NCI-H2171 (cell line): ENCODE measurements at places on chromosomes 7 and 10.

DNA sequence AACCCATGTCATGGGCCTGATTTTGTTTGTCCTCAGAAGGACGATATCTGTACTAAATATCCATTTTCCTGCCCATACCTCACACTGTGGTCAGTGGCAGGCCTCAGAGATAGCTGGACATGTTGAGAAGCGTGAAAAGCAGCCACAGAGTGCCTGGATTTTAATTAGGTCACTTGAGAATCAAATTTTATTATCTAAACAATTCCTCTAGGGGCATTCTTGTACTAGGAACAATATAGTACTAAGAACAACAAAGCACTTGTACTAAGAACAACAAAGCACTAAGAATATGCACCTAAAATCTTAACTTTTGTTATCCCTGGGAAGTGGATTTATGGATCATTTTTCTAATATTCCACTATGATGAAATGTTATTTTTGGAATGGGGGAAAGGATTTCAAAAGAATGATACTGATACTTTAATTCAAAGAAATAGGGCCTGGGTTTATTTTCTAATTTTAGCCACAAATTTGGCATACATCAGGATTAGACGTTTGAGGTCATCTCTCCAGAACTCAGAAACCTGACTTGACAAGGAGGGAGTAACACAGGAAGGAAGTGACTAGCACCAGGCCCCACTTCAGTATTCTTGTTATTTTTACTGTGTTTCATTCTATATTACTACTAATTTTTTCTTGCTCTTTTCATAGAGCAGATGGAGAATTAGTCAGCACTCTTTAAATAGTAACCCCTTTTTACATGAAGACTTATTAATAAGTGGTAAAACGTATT lies 112.2 kb downstream of the EXOC4 start:
- DNase-seq: no peak

DNA sequence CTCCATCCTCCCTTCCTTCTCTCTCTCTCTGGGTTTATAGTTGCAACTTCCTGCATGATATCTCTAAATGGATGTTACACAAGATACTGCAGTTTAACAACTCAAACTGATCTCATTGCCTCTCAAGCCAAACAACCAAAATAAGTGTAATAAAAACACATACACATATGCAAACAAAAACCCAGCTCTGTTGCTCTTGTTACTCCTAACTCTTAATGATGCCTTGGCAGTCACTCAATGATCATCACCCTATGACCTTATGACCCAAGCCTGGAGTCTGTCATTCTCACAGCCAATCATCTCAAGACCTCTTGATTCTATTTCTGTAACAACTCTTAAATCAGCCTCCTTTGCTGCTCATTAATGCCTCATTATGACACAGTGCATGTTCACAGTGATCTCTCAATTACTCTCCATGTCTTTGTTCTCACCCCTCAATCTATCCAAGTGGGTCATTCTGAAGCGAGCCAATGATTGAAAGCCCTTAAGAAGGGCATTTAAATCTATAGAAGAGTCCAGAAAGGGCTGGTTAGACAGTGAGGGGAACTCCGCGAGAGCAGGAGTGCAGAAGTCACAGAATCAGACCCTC lies 210.9 kb downstream of the INHBA start:
- DNase-seq: no peak

- no peak for DNase-seq
These were observed 138.4 kb downstream of the BICC1 start for GRCh38 chr10:58651040-58651439.

DNA sequence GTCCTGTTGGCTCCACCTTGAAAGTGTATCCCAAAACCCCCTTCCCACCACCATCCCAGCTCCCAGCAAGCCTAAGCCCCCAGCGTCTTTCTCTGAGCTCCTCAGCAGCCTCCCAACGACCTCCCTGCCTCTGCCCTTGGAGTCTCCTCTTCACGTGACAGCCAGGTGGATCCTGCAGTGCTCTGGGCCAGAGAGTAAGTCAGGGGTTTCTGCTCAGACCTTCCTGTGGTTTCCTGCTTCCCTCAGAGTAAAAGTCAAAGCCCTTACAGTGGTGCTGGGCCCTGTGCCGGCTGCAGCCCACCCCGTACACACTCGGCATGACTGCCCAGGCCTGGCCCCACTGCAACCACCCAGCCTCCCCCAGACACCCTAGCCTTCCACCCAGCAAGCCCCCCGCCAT lies 51.9 kb downstream of the OAT start:
- no peak for DNase-seq

DNA sequence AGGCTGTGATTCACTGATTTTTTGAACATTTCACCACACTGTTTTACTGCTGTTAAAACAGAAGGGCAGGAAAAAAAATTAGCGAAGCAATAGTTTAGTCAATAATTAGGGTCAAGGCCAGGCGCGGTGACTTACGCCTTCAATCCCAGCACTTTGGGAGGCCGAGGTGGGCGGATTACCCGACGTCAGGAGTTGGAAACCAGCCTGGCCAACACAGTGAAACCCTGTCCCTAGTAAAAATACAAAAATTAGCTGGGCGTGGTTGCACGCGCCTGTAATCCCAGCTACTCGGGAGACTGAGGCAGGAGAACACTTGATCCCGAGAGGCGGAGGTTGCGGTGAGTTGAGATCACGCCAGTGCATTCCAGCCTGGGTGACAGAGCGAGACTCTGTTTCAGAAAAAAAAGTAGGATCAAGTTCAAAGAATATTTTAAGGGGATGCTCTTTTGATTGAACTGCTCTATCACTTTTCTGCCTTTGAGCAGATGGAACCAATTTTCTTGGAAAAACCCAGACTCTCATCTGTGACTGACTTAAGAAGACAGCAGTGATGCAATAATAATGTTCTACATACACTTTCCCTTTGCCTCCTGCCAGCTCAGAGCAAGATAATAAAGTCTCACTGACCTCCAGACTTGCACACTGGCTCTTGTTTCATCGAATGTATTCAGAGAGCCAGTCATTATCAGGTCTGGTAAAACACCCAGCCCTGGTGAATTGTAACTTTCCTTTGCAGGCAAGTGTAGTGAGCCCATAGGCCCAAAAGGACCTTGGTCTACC lies 1.6 kb upstream of the PPA1 start:
- no peak for DNase-seq

DNA sequence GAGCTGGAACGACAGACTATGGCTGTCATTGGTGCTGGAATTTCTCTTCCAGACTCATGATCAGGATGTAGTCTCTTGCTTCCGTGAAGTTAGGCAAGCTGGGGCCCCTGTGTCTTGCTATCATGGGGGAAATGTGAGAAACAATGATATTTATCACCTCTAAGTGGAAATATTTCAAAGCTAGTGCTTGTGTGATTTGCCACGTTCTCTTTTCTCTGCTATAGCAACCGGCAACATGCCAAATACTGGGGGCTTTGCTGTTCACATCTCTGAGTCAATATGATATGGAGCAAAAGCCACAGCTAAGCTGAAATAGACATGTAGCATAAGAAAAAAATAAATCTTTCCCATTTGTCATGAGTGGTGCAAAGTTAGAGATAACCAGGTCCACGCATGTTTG lies 668.2 kb upstream of the IGFBP3 start:
- DNase-seq: no peak

GRCh38 chr7:101126651-101127459 lies at the start of gene SERPINE1:
SERPINE1 (plus strand) TSS chr7:101127104; CDS start chr7:101128394, 1,290 bp downstream.
- no peak for DNase-seq

- no peak for DNase-seq
These were observed 47.7 kb upstream of the STRIP2 start for GRCh38 chr7:129386506-129386905.

DNA sequence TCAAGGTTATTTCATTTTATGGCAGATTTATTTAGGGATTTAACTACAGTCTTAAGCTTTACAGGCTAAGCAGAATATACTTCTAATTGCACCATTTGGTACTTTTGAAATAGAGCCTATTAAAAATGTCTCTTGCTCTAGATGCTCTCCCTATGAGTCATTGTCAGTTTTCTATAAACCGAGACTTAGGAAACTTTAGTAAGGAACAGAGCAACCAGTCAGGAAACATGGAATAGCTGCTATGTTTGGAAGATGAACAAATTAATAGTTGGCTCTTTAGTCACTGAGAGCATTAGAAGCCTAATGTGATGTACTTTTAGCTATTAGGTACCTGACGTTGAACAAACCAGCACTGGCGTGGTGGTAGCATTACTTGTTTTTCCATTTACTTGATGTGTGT lies 35.3 kb downstream of the INPP5F start:
- DNase-seq: no peak

GRCh38 chr10:36669615-36670352 lies 455.6 kb upstream of the ANKRD30A start:
- no peak for DNase-seq

- no peak for DNase-seq
These were observed 28.9 kb downstream of the MINDY4 start for GRCh38 chr7:30799976-30800661.

GRCh38 chr10:132559538-132559937 lies 22.0 kb downstream of the INPP5A start:
- no peak for DNase-seq
